ENCODE measurements at places on chromosomes 2 and 18.

DNA sequence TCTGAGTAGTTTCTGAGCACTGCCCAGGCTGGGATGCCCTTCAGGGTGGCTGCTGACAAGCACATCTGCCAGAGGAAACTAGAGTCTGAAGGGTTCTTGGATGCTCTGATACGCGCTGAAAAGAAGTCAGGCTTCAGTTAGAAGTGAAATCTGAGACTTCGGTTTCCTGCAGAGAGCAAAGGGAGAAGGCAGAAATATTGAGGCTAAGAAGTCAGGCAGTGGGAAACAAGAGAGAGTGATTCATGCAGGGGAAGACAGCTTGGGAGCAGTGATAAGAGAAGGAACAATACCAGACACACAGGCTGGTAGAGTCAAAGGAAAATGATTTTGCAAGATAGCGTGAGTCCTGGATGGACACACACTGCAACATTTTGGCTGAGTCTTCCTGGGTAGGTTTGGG is 51.0 kb upstream of the BOD1L2 start:
- DNase-seq, result no peak

DNA sequence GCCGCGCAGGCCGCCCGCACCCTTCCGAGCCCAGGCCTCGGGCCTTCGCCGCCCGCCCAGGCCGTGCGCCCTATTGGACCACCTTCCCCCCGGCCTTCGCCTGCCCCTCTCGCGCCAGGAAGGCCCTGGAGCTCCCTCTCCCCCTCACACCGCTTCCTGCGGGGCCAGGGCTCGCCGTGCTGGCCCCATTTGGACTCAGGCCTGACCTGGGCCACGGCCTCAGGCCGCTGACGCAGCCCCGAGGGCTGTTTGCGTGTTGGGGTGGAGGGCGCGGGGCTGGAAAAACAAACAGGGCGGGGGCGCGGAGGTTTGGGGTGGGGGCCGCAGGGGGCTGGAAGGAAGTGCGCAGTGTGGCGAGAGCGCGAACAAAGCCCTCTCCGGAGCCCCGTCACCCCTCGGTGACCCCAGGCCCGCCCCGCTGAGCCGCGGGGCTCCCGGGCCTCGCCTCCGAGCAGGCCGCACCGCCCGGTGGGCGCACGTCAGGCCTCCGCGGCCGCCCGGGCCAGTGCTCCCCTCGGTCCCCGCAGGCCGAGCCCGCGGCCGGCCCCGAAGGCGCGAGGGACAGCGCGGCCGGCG is 12.3 kb upstream of the SIX3 start:
- no peak for DNase-seq

GRCh38 chr2:54419855-54420523 is 36.1 kb upstream of the SPTBN1 start:
- no peak for DNase-seq

- no peak for DNase-seq
Measured at GRCh38 chr2:70987386-70987785, 7.3 kb downstream of the TEX261 start.

DNA sequence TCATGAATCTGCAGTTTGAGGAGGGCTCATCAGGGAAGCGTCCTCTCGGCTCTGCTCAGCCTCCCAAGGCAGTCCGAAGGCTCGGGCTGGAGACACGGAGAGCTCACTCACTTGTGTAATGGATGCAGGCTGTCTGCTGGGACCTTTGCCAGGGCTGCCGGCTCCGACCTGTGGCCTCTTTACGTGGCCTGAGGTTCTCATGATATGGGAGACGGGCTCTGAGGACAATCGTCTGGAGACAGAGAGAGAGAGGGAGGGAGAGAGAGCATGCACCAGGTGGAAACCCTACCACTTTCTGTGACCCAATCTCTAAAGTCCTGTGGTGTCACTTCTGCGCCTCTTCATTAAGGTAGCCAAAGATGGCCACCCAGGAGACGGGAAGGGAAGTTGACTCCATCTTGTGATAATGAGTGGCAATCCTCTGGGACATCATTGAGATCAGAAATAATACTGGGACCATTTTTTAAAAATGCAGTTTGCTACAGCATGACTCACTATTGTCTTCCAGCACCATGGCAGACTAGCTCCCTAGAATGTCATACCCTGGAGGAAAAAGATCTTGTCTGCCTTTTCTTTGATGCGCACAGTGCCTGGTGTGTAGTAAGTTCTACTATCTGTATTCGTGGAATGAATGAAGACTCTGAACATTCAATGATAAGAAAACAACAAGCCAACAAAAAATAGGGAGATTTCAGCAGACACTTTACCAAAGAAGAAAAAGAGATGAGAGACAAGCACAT is 60.2 kb downstream of the CD8B2 start:
- no peak for DNase-seq

DNA sequence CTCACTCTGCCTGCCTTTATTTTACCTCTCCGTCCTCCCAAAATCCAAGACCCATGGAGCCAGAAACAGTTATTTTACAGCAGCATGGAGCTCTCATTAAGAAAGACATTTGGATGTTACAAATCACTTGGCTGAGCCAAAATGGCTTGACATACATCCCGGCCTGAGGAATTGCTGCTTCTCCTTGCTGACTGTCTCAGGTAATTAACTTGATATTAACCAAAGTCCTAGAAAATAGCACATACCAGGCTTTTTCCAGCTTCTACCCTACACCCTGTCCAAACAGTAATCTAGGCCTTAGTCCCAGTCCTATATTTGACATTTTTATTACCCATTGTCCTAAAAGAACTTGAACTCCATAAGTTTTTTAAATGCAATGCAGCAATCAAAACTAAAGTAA is 205.0 kb downstream of the TMX3 start:
- DNase-seq, result no peak

DNA sequence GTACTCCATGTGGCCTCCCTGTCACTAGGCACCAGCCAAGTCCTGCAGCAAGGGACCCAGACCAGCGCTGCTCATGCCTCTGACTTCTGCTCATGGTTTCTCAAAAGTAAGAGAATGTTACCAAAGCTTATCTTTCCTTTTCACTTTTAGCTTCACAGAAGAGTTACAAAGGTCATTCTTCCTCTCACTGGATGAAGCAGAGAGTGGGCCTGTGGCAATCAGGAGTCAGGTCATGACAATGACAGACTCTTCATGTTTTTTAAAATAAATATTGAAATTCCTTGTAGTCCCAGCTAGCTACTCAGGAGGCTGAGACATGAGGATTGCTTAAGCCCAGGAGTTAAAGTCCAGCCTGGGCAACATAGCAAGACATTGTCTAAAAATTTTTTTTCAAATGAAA is 126.1 kb downstream of the OSR1 start:
- no peak for DNase-seq

DNA sequence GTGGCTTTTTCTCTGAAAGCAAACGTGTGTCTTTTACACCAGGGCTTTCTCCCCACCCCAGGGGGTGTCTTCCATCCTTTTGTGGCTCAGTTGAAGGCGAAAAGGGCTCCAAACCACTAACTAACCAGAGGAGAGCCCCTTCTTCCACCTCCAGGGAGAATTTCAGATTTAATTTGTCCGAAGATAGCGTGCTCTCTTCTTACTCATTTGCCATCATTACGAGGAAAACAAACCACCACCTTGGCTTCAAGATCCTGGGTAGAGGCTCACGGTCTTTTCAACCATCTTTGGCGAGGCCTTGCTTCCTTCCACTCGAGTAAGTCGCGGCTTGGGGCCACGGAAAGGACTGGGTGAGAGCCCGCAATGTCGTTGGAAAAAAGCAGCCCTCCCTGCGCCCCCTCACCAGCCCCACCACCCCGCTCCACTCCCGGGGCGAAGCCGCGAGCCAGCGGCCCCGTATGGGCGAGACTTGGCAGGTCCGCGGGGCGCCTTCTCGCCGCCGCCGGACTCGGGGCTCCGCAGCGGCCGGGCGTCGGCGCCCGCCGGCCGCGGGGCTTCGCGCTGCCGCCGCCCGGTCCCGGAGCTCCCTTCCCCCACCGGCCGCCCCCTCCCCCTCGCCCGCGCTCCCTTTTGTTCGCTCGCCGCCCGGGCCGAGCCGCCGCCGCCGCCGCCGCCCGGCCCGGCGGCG is 1.7 kb upstream of the ZNF532 start:
- DNase-seq, result no peak

DNA sequence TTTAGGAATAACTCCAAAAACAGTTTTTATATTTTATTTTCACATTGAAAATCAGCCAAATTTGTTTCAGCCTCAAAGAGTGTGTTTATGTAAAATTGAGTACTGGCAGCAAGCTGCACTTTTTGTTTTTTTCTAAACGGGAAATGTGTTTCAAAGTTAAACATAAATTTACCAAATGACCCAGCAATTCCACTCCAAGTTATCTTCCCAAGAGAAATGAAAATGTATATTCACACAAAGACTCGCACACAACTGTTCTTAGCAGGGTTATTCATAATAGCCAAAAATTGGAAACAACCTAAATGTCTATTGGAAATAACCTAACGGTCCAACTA is 9.3 kb downstream of the ALPK2 start:
- DNase-seq, result no peak

DNA sequence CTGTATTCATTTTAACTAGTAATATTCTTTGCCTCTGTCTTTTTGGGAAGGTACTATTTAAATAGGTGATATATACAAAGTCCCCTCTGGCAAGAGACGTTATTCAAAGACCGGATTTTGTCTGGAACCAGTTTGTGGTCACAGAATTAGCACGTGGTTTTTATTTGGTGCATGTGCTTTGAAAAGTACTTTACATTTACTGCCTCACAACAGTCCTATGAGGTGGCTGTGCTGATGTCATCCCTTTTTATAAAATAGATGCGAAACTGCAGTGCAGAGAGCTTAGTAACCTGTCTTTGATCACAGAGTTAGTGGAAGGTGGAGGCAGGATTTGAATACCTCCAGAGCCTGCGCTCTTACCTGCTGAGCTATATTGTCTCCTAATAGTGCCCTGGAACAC is 4.0 kb downstream of the LPIN1 start:
- no peak for DNase-seq

DNA sequence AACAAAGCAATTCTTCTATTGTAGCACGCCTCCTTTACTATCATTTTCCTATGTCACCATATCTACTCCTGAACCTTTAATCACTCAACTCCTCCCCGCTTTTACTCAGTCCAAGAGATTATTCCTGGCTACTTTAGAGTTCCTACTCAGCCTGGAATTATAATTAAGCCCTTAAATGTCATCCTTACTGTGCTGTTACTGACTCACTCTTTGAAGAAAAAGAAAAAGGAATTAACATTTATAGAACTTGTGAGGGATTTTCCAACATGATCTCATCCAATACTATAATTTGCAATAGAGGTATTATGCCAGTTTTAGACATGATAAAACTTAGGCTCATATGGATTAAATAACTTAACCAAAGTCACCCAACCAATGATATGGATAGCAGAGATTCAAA is 61.7 kb downstream of the CCDC88A start:
- no peak for DNase-seq

- DNase-seq, result no peak
Measured at GRCh38 chr2:186205254-186205911, 280.7 kb upstream of the ZC3H15 start.

DNA sequence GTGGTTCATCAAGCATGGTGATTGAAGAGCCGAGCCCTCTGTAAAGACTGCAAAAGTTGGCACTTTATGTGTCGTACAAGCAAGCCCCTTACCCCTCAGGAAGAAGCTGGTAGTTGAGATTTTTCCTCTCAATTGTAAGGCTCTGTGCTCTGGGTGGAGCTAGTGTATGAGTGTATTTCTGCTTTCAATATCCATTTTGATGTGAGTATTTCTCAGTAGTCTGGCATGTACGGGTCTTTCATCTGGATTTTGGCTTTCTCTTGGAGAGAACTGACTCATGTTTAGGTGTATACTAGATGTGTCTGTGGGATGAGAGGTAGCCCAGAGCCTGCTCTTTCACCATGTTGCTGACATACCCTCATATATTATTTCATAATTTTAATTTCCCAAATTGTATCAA is 406.6 kb upstream of the KCNJ3 start:
- DNase-seq, result no peak

- DNase-seq, result no peak
Measured at GRCh38 chr2:156541229-156541628, 105.0 kb downstream of the GPD2 start.

- no peak for DNase-seq
Measured at GRCh38 chr2:54298514-54298913, 42.5 kb upstream of the TSPYL6 start.

DNA sequence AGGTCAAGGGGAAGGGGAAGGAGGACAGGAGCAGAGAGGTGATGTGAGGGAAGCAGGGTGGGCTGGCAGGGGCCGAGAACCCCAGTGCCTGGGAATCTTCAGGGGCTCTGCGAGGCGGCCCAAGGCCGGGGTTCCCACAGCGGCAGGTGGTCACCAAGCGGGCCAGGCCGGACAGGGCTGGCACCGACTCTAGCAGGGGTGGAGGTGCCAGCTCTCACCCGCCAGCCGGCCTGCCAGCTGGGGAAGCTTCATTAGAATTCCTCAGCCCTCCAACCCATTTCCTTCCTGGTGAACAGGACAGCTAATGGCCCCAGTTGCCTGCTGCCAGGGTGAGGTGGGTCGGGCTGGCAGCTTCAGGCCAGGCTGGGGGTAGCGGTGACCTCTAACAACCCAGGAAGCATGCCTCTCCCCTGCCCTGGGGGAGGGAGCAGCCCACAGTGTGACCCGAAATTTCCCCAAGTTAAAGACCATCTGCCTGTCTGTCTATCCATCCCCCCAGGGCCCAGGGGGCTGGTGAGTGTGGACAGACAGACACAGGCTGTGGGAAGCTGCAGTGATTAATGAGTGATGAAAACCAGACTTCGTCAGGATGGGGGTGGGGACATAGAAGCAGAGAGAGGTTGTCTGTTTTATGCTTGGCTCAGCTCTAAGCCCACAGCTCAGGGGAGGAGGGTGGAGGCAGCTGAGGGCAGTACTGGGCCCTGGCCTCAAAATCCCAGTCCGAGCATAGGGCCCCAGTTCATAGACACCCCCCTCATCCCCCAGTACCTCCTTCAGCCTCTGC is 144.1 kb downstream of the ZFP36L2 start:
- DNase-seq, result no peak

DNA sequence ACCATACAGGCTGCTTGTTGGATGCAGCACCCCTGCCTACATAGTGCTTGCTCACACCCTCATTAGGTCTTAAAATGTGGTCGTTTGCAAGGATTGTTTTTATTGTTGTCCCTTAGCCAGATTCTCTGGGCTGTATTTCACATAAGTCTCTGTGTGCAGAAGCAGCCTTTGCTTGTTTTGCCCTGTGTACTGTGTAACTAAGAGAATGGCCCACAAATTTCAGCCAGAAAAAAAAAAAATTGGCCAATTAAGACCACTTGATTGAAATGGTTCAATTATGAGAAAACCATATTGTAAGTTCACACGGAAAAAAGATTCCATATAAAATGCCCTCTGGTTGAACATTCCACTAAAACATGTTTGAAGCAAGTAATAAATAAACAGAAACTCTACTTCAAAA is 377.1 kb upstream of the SOX11 start:
- peak; percentile 4 for DNase-seq

GRCh38 chr18:10296491-10296890 is 157.9 kb upstream of the APCDD1 start:
- DNase-seq, result no peak

DNA sequence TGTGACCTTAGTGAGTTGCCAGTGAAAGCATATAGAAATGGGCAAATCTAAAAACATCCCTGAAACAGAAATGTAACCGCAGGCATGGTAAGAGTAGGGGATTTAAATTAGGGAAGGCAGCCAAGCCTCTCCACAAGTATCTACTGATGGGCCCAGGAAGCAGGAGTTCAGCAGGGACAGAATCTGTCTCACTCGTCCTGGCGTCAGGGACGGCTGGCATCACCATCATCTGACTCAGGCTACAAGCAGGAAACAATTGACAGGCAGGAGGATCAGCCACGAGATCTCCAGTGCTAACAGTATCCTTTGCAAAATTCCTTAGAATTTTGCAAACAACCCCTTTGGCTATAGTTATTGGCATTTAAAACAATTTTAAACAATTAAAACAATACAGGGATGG is 61.3 kb downstream of the SMAD4 start:
- DNase-seq, result no peak

GRCh38 chr18:11906926-11907874 is 917 bp downstream of the MPPE1 start:
- DNase-seq, result no peak
